ENCODE measurements at places on chromosomes 13 and 19.
A peak's percentile ranks its signal among the peaks of the same experiment; 100 is the strongest.

- DNase-seq = no peak
Measured at GRCh38 chr19:3319643-3320353, 46.6 kb upstream of the NFIC start.

DNA sequence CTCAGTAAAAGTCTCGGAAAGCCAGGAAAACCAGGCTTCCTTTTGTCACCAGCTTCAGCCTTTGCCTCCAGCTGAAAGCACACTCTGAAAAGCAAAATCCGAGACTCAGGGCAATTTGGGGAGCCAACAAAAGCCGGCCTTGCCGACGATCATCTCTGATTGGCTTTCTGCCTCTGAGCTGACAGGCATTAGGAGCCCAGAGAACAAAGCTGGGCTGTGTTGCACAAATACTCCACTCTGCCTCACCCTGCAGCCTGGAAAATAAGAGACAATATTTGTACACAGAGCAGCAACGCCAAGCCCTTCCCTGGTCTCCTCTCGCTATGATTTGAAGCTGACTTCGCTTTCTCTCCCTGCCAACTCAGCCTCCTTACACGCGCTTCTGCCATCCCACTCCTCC is 46.9 kb downstream of the CACNA1A start:
- DNase-seq = no peak

DNA sequence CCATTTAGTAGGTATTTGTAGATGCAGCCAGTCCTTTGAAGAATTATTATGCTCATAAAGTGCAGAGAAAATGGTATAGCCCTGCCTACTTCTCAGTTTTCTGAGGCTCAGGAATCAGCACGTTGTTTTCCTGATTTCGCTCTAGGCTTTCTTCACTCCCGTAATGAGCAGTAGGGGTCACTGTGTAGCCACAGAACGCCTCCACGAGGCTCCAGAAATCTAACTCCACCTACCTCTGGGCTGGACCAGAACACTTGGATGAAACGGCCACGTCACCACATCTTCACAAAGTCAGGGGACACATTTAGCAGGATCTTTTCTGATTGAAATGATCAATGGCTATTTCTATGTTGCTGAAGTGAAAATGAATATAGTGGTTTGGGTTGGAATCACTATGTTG is 49.8 kb upstream of the GTF3A start:
- peak; percentile 80 for DNase-seq

GRCh38 chr19:44666852-44667556 is 4.3 kb upstream of the CEACAM19 start:
- DNase-seq = no peak

- no peak for DNase-seq
Measured at GRCh38 chr13:50599927-50600326, 243.6 kb downstream of the DLEU7 start.

- DNase-seq = no peak
Measured at GRCh38 chr19:765179-765738, 14.3 kb downstream of the MISP start.
